ENCODE measurements at places on chromosomes 6 and 20.

- no peak for DNase-seq
Observed at GRCh38 chr20:52438326-52438963, 246.9 kb upstream of the ZFP64 start.

- DNase-seq: no peak
Observed at GRCh38 chr20:22232923-22233322, 351.4 kb downstream of the FOXA2 start.

DNA sequence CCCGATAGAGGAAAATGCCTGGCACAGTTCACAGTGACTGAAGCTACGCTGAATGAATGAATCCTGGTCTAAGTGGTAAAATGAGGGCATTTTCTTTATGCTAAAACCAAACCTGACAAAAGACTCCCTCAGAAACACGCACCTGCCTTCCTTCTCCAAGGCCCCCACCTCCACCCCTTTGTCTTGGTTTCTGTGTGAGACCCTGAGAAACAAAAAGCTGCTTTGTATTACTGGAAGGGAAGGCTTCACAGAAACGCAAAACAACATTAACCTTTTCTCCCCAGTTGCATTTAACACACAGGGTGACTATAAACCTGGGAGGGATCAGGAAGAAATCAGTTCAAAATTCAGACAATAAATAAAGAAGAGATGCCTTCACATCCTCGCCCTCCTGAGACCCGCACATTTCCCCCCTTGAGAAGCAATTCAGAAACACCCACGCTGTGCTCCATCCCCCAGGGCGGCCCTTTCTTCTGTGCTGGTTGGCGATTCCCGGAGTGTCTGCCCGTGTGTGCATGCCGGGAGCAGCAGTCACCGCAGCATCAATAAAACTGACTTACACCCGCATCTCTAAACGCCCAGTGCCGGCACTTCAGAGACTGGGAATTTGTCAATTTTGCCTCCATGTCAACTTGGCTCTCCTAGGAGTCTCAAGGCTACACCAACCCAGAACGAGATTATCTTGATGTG lies 67.2 kb upstream of the TRAF3IP2 start:
- DNase-seq: no peak

DNA sequence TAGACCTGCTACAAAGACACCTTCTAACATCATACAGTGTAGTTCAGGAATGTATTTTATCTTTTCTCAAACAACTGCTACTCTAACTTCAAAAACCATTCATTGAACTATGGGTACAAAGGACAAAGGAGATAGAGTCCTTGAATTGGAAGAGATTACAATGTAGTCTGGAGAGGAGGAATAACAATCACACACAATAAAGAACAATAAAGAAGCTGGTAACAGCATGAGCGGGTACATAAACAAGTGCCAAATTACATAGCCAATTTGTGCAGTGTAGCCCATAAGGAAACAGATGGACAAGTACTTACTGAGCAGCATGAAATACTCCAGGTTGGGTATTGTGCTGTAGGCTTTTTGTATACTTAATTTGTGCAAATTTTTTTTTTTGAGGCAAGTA lies 44.3 kb downstream of the OSTM1 start:
- DNase-seq: no peak

GRCh38 chr20:47445291-47445690 lies 56.4 kb upstream of the NCOA3 start:
- no peak for DNase-seq

GRCh38 chr6:149683256-149683859 lies 34.5 kb downstream of the LATS1 start:
- no peak for DNase-seq

GRCh38 chr6:158170656-158171081 lies 2.5 kb downstream of the GTF2H5 start:
- no peak for DNase-seq

GRCh38 chr6:16800942-16801341 lies 39.7 kb upstream of the ATXN1 start:
- no peak for DNase-seq

DNA sequence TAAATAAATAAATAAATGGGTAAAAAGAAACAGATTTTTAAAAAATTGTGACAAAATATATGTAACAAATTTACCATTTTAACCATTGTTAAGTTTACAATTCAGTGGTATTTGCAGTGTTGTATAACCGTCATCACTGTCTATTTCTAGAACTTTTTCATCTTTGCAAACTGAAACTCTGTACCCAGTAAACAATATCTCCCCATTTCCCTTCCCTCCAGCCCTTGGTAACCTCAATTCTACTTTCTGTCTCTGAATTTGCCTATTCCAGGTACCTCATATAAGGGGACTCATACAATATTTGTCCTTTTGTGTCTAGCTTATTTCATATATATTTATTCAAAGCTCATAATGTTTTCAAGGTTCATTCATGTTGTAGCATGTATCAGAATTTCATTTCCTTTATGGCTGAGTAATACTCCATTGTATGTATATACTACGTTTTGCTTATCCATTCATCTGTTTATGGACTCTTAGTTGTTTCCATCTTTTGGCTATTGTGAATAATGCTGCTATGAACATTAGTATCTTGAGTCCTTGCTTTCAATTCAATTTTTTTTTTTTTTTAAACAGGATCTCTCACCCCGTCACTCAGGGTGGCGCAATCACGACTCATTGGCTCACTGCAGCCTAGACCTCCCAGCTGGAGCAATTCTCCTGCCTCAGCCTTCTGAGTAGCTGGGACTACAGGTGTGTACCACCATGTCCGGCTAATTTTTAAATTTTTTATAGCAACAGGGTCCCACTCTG lies 8.9 kb downstream of the MANBAL start:
- no peak for DNase-seq

DNA sequence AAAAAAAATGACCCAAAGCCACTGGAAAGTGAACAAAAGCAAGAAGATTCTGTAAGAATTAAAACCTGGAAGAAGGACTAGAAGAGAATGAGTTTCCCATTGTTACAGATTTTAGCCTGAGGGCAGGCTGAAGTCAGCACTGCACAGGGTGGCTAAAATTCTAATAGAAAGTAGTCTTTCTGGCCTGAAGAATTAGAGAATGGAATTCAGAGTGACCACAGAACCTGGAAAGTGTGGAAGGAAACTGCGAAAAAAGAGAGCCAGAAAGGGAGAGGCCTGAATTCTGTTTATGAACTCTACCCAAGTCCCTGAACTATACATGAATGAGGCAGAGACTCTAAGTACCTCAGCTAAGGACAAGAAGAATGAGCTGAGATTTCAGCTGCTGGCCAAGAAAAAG lies 38.9 kb upstream of the FILIP1 start:
- DNase-seq: no peak

DNA sequence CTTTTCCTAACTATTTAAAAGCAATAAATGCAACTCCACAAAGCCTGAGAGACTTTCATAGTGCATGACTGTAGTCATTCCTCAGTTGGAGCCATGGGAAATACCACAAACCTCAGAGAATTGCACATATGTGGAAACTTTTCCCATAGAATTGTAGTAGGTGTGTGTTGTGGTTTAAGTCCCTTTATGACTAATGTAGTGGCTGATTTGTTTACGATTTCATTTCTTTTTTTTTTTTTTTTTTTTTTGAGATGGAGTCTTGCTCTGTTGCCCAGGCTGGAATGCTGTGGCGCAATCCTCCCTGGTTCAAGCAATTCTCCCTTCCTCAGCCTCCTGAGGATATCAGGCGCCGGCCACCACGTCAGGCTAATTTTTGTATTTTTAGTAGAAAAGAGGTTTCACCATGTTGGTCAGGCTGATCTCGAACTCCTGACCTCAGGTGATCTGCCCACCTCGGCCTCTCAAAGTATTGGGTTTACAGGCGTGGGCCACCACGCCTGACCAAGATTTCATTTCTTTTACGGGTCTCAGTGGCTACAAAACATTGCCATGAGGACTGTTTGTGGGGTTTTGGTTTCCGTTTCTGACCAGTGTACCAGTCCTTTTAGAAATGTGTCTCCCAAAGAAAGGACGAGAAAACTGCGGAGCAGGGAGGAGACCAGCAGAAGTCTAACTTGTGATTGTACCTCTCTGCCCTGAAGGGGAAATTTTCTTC lies 212.1 kb upstream of the MARCKS start:
- no peak for DNase-seq

- no peak for DNase-seq
Observed at GRCh38 chr20:47150403-47151152, 205.9 kb downstream of the ZMYND8 start.

DNA sequence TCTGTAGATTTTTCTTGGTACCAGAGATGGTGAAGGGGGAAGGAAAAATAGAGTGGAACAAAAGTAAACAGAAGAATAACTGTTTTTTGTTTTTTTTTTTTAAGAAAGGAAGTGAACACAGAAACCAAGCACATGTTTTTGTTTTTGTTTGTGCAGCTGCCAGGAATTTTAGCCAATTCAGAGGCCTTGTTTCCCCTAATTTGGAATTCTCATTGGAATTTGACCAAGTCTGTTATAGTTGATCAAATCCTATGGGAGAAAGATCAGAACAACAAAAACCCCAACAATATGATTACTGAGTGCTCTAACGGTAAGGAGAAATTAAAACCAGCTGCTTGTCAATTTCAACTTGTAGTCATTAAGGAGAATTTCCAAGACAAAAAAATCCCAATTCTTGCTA lies 18.2 kb upstream of the IL22RA2 start:
- no peak for DNase-seq

DNA sequence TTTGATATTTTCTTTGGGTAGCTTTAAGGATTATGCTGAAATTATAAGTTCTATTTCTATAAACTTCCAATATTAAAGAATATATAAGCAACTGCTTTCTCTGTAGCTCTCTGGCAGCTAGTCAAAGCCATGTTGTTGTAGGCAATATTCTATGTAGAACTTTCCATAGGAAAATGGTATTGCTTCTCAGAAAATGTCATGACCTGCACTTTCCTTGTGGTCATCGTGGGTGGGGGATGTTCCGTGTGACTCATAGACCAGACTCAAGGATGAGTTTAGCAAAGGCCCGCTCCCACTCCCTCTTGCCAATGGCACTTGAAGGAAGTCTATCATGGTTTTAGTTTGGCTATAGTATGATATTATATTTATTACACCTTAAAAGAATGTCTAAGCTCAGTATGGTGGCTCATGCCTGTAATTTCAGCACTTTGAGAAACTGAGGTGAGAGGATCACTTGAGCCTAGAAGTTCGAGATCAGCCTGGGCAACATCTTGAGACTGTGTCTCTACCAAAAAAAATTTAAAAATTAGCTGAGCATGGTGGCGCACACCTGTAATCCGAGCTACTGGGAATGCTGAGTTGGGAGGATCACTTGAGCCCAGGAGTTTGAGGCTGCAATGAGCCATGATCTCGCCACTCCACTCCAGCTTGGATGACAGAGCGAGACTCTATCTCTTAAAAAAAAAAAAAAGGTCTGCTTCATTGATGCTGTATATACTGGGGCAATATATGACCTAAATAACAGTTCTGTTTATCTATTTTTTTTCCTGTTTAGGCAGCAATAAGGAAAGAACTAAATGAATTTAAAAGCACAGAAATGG lies 36.6 kb upstream of the LTV1 start:
- peak; percentile 66 for DNase-seq

DNA sequence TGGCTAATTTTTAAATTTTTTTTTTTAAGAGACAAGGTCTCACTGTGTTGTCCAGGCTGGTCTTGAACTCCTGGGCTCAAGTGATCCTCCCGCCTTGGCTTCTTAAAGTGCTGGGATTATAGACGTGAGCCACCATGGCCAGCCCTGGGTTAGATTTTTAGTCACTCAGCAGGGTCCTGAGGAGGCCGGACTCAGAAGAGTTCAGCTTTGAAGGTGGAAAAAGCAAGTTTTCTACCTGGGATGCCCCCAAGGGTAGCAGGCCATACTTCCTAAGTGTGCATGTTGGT lies 44.2 kb downstream of the FGD2 start:
- no peak for DNase-seq

DNA sequence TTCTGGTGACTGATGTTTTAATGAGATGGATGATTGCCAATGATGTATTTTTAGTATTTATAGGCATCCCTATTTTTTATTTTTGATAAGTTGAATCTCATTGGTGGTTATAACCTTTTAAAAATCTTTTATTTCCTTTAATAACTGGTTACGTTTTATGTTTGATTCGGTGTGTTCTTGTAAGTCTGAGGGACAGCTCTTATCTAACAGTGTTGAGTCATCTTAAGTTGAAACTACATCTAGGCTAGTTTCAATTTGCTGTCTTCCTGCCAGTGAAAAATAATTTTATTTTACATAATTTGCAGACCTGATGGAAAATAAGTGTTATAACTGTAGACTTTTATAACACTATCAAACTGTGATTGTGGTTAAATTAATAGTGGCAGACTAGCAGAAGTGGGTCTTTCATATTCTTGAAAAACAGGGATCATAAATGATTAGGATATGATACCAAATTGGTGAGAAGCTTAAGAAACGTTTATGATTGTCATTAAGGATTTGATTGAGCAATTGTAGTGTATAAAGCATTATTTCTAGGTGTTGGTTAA lies 4.6 kb downstream of the AFDN start:
- DNase-seq: no peak

GRCh38 chr20:41228858-41229257 lies 88.7 kb downstream of the ZHX3 start:
- DNase-seq: no peak

- DNase-seq: no peak
Observed at GRCh38 chr6:169725125-169726048, 1.1 kb upstream of the PHF10 start.

All from activated naive CD8-positive, alpha-beta T cell treated with anti-CD3 and anti-CD28 coated beads, Interleukin-2, amount 50 U/mL, for 16 hours (primary cell).